ENCODE measurements at places on chromosomes 2 and 18. TPM values are rescaled to one million over a fixed set of nuclear protein-coding genes. Genes with fewer than 3 reads are reported as not detected.

UGT1A8 gene
- not detected for polyA plus RNA-seq

GREB1L gene
- polyA plus RNA-seq, result 0.05 TPM

GCG gene
- polyA plus RNA-seq, result not detected

DAW1 gene
- not detected for polyA plus RNA-seq

SKOR2 gene
- not detected for polyA plus RNA-seq

HOXD11 gene
- not detected for polyA plus RNA-seq

All from IgD-negative memory B cell (primary cell).